Endothelial cell (in vitro differentiated cells): ENCODE measurements at places on chromosomes 2 and 18.

GRCh38 chr18:12271376-12272235 lies 17.4 kb downstream of the CIDEA start:
- DNase-seq, result peak; percentile 81
- no peak overlapping the region for H3K27ac ChIP-seq
- H3K27me3 ChIP-seq, result peaks cover 3% of the 10 kb centered on the region
- no peak overlapping the region for H3K4me3 ChIP-seq

- peaks cover 30% of the 10 kb centered on the region for H3K4me1 ChIP-seq
- H3K4me3 ChIP-seq, result no peak overlapping the region
- DNase-seq, result no peak
- H3K36me3 ChIP-seq, result no peaks in the 10 kb centered on the region
- no peaks in the 10 kb centered on the region for H3K27me3 ChIP-seq
- H3K27ac ChIP-seq, result no peak overlapping the region
These were observed 290.3 kb downstream of the C1D start for GRCh38 chr2:67772216-67773170.

DNA sequence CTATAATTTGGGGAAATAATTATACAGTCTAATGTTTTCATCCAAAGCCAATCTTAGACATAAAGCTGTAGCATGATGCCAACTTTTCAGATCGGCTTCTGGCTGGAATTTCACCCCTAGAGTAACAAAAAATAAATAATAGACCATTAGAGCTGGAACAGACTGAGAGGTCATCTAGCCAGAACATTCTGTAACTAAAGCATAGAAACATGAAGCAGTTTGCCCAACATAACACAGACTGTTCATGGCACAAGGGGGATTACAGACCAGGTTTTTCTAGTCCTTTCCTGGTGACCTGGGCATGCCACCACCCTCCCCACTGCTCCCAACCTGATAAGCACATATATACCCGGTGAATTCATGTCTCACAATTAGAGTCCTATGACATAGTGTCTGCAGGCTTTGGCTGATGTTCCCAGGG lies 116.4 kb upstream of the PPP1CB start:
- H3K4me1 ChIP-seq, result no peaks in the 10 kb centered on the region
- no peak overlapping the region for H3K27ac ChIP-seq
- no peak for DNase-seq
- H3K27me3 ChIP-seq, result peaks cover 3% of the 10 kb centered on the region
- no peaks in the 10 kb centered on the region for H3K36me3 ChIP-seq
- H3K4me3 ChIP-seq, result no peak overlapping the region

DNA sequence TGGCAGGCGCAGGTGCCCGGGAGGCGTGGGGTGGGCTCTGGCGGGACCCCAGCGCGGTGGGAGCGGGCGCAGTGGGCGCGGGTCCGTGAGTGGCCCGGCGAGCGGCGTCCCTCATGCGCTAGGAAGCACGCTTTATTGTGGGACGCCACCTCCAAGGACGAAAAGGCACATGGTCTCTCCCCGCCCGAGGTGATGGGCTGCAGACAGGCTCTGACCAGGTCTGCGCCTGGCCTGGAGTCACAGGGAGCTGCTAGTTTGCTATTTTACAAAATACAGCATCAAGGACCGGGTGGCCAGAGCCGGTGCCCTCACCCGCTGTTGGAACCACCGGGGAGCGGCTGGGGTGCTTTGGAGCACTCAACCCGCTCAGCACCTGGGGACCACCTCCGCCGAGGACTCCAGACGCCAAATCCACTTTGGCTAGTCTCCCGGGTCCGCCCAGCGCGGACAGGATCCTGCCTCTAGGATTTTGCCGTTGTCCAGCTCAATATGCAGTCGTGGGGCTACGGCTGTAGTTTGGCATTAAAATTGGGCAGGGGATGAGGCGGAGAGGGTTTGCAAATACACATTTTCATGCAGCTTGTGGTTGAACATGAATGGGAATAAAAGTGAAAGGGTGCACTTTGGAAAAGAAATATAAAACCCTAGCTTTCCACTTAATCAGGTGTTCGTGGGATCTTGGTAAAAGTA lies 65.4 kb downstream of the LRRFIP1 start:
- peaks cover 45% of the 10 kb centered on the region for H3K4me1 ChIP-seq
- peak overlapping the region; percentile 89 for H3K4me3 ChIP-seq
- H3K36me3 ChIP-seq, result peaks cover 5% of the 10 kb centered on the region
- no peak for DNase-seq
- peak overlapping the region; percentile 84 for H3K27ac ChIP-seq
- peaks cover 16% of the 10 kb centered on the region for H3K27me3 ChIP-seq

DNA sequence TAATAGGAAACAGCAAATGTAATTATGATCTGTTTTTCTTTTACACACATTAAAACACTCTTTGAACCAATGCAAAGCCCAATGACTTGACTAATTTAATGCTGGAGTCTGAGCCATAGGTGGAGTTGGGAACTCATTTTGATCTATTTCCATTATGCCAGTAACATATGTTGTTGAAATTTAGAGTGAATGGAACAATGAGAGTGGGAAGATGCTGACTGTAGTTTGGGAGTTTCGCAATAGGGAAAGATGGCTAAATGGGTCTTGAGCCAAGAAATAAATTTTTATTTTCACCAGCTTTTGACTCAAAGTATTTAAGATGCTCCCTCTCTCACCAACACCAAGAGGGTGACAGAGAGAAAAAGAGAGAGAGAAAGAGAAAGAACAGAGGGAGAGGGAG lies 246.7 kb downstream of the DLGAP1 start:
- no peak overlapping the region for H3K4me3 ChIP-seq
- no peak for DNase-seq
- peaks cover 2% of the 10 kb centered on the region for H3K27me3 ChIP-seq
- no peak overlapping the region for H3K27ac ChIP-seq

DNA sequence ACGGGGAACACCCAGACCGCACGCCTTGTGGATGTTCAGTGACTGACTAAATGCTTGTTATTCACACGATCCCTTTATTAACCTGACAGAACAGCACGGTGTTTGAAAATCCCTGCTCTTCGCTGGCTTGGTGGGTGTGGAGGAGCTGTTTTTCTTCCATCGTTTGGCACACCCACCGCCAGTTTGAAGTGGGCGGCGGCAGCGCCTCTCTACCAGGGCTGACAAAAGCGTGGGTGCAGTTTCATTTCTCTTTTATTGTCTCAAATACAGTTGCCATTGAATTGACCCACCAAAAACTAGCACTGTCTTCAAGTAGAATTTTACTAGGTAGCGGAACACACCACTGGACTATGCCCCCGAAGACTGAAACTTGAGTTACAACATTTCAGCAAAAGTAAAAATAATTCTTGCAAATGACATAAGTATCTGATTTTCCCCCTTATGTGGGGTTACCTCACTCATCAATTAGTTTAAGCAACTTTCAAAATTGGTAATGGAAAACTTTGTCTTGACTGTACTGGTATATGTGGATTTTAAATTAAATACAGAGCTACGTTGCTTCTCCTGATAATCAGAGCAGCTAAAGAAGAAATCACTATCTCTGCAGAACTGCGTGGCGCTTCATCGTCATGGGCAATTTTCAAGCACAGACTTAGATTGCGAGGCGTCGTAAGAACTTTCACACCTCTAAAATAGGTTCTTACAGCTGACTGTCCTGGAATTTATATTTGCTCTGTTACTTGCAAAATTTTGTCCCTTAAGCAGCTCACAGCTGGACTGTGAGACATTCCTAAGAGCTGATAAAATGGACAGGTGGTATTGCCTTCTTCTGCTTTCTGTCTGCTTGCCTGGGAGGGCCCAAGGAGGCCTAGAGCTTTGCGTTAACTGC lies 60.9 kb downstream of the LDLRAD4 start:
- H3K4me1 ChIP-seq, result peaks cover 29% of the 10 kb centered on the region
- no peak for DNase-seq
- peaks cover 5% of the 10 kb centered on the region for H3K27me3 ChIP-seq
- no peak overlapping the region for H3K4me3 ChIP-seq
- no peak overlapping the region for H3K27ac ChIP-seq
- peaks cover 20% of the 10 kb centered on the region for H3K36me3 ChIP-seq

DNA sequence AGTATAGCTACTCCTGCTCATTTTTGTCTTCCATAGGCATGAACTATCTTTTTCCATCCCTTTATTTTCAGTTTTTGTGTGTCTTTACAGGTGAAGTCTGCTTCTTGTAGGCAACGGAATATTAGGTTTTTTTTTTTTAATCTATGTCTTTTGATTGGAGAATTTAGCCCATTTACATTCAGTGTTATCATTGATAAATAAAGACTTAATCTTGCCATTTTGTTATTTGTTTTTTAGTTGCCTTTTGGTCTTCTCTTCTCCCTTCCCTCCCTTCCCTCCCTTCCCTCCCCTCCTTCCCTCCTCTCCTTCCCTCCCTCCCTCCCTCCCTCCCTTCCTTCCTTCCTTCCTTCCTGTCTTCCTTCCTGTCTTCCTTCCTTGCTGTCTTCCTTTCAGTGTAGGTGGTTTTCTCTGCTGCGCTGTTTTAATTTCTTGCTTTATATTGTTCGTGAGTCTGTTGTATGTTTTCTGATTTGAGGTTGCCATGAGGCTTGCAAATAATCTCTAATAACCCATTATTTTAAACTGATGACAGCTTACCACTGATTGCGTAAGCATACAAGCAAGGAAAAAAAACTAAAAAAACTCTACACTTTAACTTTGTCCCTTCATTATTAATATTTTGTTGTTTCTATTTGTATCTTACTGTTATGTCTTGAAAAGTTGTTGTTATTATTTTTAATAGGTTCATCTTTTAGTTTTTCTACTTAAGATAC lies 353.8 kb downstream of the PARD3B start:
- H3K27ac ChIP-seq, result no peak overlapping the region
- H3K36me3 ChIP-seq, result peaks cover 8% of the 10 kb centered on the region
- H3K4me1 ChIP-seq, result no peaks in the 10 kb centered on the region
- H3K4me3 ChIP-seq, result no peak overlapping the region

- no peak within 1 kb of the TSS for H3K27ac ChIP-seq
- peak; percentile 38 for DNase-seq
- H3K27me3 ChIP-seq, result peaks cover 9% of the 10 kb centered on the region
- no peaks in the 10 kb centered on the region for H3K4me1 ChIP-seq
These were observed at the start of gene ACADL for GRCh38 chr2:210224941-210225672. ACADL (minus strand) TSS chr2:210225447; CDS start chr2:210225263, 184 bp downstream.

GRCh38 chr2:229725716-229726574 lies 11.6 kb upstream of the DNER start:
- DNase-seq, result no peak
- no peaks in the 10 kb centered on the region for H3K36me3 ChIP-seq
- peaks cover 5% of the 10 kb centered on the region for H3K4me1 ChIP-seq
- no peak overlapping the region for H3K4me3 ChIP-seq

DNA sequence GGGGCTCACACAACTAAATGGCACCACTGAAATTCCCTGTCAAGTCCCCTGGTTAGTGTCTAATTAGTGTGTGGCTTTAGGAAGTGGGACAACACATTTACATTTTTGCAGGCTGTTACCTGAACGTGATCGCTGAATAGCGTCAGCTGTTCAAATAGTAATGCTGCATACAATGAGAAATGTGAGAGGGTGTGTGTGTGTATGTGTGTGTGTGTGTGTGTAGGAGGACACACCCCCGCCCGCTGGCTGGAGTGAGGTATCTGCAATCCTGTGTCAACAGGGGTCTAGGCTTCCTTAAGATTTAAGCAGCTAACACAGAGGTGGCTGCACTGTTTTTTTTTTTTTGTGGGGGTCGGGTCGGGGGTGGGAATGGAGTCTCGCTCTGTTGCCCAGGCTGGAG lies 4.8 kb upstream of the LYPD6B start:
- DNase-seq, result no peak
- H3K27me3 ChIP-seq, result peaks cover 15% of the 10 kb centered on the region
- H3K4me1 ChIP-seq, result peaks cover 33% of the 10 kb centered on the region
- peak overlapping the region; percentile 26 for H3K27ac ChIP-seq
- no peaks in the 10 kb centered on the region for H3K36me3 ChIP-seq

GRCh38 chr18:44062345-44062744 lies 618.3 kb upstream of the SETBP1 start:
- DNase-seq, result no peak
- peaks cover 2% of the 10 kb centered on the region for H3K27me3 ChIP-seq
- no peaks in the 10 kb centered on the region for H3K36me3 ChIP-seq
- no peak overlapping the region for H3K4me3 ChIP-seq
- no peaks in the 10 kb centered on the region for H3K4me1 ChIP-seq

GRCh38 chr18:32446780-32447179 lies 23.9 kb downstream of the GAREM1 start:
- H3K36me3 ChIP-seq, result no peaks in the 10 kb centered on the region
- H3K27me3 ChIP-seq, result peaks cover 2% of the 10 kb centered on the region
- H3K27ac ChIP-seq, result no peak overlapping the region
- DNase-seq, result no peak
- no peaks in the 10 kb centered on the region for H3K4me1 ChIP-seq

DNA sequence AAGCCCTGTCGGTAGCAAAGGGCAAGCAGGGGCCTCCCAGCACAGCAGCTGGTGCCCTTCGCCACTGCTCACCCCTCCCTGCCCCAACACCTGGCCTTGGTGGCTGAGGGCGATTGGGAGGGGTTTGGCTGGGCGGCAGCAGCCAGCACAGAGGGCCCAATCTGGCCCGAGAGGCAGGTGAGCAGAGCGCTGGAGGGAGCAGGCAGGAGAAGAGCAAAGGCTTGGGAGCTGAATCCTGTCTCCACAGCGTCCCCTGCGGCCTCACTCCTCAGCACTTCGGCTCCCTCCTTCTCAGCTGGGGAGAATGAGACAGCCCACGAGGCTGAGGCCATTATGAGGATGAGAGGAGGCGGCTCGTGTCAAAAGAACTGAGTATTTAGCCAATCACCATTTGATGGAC lies 74.9 kb upstream of the TAF1B start:
- DNase-seq, result peak; percentile 67
- peaks cover 9% of the 10 kb centered on the region for H3K4me1 ChIP-seq
- H3K27me3 ChIP-seq, result peaks cover 20% of the 10 kb centered on the region
- H3K27ac ChIP-seq, result no peak overlapping the region

DNA sequence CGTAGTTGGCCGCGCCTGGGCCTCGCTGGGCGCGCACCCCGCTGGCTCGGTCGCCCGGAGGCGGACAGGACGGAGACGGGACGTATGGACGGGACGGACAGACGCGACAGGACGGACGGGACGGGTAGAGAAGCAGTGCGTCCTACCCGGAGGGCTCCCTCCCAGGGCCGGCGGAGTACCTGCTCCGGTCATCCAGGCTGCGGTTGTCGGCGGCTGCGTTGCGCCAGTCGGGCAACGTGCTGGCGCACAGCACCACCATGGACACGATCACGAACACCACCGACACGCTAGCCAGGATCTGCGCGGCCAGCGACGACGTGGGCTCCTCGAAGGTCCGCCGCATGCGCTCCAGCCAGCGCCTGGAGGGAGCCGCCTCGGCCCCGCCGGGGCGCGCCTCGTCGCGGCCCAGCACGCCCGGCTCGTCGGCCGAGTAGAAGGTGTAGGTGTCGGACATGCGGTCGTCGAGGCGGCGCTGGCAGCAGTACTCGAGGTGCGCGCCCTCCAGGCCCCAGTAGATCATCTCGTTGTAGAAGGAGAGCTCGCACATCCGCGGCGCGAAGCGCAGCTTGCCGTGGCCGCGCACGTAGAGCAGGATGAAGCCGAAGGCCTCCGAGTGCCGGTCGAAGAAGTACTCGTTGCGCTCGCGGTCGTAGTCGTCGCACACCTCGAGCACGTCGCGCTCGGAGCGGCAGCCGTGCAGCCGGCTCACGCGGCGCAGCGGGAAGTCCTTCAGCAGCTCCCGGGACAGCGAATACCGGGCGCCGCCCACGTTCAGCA lies 903 bp downstream of the KCNG3 start:
- peaks cover 9% of the 10 kb centered on the region for H3K4me1 ChIP-seq
- H3K27me3 ChIP-seq, result peaks cover 12% of the 10 kb centered on the region
- H3K27ac ChIP-seq, result no peak overlapping the region

GRCh38 chr2:106044021-106044420 lies 150.1 kb downstream of the UXS1 start:
- no peak overlapping the region for H3K27ac ChIP-seq
- DNase-seq, result no peak
- no peak overlapping the region for H3K4me3 ChIP-seq
- H3K4me1 ChIP-seq, result no peaks in the 10 kb centered on the region
